ENCODE measurements at places on chromosomes 3 and 15.

DNA sequence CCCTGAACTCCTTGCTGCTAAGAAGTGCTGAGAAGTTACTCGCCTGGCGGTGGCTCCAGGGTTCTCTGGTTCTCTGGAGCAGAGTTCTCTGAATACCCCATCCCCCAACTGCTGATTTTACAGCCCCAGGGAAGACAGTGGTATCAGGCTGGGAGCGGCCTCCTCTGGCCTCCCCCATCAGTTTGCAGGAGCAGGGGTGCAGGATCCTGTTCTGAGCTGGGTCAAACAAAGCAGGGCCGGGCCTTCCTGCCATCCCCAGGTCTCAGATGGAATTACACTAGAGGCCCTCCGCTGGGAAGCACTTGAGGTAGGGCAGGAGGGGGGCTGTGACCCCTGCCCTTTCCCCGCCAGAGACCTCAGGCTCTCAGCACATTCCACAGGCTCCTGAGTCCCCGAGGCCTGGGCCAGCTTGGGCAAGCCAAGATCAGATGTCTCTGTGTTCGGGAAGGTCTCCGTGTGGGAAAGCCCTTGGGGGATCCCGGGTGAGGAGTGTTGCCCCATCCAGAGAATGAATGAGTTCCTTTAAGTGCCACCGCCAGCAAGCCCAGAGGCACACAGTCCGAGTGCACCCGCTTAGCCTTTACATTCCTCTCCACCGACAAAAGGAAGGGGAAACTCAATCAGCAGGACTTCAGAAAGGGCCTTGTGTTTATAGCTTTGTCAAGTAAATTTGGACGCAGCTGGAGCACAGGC, 149.9 kb downstream of the LRRK1 start:
- DNase-seq, result no peak

DNA sequence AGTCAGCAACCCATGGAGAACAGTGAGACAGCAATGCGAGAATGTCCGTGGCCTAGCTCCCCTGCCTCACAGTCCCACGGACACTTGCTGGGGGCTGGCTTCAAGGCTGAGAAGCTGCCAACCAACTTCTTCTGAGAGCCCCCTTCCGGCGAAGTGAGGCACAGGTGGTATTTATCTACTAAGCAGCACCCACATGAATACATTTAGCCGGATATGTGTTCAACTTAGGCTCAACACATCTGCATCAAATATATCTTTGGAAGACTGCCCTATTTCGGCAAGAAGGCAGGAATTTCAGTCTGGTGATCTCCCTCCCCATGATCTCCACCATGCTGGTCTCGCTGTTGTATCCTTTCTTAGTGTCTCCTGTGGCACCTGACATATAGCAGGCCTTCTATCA, 340.9 kb upstream of the NR2E3 start:
- DNase-seq, result no peak

GRCh38 chr3:118080889-118081288, 953.8 kb downstream of the IGSF11 start:
- DNase-seq, result peak; percentile 37

GRCh38 chr15:36673039-36673438, 93.6 kb downstream of the CDIN1 start:
- DNase-seq, result no peak

DNA sequence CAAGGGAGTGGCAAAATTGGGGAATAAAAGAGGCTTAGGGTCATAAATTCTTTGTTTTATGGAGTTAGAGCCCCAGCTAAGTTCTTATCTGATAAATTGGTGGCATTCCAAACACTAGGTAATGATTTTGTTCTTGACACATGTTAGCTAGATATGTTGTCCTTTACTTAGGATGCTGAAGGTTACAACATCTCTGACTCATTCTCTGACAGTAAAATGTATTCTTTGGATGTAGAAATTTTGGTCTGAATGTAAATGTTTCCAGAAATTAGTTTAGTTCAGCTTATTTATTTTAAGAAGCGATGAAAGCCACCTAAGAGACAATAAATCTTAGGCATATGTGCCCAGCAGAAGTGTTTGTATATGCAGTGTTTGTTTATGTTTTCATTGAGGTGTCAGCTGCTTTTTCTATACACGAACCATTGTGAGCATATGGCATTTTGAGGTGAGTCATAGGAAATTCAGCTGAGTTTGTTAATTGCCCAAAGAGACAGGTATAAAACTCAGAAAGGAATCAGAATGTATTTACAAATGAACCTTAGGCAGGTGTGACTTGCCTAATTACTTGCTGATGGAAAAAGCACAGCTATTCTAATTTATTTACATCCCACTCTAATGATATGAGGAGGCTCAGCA, 247.7 kb downstream of the AGBL1 start:
- DNase-seq, result no peak

DNA sequence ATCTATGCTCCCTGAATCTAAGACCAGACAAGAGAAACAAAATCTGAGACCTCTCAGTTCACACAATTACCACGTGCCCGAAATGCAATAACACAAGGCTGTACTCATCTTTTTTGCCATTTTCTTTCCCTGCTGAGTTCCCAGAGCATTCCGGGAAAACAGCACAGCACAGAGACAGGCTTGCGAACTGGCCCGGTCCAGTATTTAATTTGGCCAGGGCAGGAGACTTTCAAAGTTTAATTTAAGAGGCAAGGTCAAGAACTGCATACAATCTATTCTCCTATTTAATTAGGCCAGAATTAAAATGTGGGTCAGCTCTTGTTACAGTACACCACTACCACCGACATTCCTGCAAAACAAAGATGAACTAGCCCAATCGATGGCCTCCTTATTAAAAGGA, 87.5 kb upstream of the SNRPA1 start:
- no peak for DNase-seq

GRCh38 chr15:43406189-43406588, 35.3 kb downstream of the TUBGCP4 start:
- DNase-seq, result no peak

DNA sequence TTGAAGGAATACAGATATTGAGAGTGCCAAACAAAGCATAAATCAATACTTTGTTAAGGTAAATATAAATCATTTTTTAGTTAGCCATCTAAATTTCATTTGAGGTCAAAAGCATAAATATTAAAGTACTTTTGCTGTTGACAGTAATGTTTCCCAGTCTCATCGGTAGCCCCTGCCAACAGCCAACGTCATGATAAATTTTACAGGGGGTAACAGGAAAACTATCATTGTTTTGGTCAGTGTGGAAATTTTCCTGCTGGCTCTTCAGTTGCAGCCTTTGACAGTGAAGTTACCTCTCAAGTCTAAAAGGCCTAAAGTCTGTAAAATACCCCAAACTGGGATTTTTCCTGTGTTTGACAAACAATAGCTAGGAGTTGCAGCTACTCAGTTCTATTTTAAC, 37.3 kb upstream of the TTC14 start:
- no peak for DNase-seq

- no peak for DNase-seq
Measured at GRCh38 chr3:39941931-39942330, 132.5 kb downstream of the MYRIP start.

- DNase-seq, result no peak
Measured at GRCh38 chr15:38004218-38004861, 69.9 kb downstream of the TMCO5A start.

GRCh38 chr15:79608066-79608864, 176.1 kb downstream of the MINAR1 start:
- peak; percentile 59 for DNase-seq

GRCh38 chr15:85756411-85757072, 38.2 kb downstream of the KLHL25 start:
- peak; percentile 16 for DNase-seq

DNA sequence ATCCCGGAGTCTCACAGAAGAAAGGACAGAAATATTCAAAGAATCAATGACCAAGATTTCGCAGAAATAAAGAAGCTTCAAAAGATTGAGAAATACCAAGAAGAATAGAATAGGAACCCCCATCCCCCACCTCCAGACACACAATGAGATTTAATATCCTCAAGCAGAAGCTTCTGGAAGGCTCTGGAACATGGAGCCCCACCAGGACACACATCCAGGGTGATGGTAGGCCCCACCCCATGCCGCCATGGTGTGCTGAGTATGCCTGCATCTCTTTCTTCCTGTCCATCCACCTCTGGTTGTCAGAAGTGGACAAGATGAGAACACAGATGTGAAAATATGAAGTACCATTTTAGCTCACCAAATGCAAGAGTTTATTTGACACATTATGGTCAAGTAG, 19.3 kb downstream of the PRR23E start:
- no peak for DNase-seq

DNA sequence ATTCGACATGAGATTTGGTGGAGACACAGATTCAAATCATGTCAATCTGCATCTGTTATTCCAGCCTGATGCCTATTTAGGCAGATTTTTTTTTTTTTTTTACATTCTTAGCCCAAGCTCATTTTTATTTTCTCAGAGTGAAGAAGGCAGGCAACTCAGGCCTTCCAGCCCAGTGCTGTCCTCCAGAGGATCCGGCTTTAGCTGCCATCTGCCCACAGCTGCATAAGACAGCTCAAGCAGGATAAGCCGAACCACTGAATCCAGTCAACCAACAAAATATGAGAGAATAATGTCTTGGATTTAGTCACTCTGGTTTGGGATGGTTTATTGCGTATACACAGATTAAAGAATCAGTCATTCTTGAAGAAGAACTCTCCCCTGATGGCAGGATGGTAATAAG, 19.9 kb upstream of the COLQ start:
- DNase-seq, result no peak
